ENCODE measurements at places on chromosomes 12 and 14.

GRCh38 chr12:104166465-104166864 lies 28.5 kb upstream of the NFYB start:
- peak; percentile 78 for DNase-seq

- DNase-seq, result no peak
Measured at GRCh38 chr12:130768120-130768519, 52.0 kb upstream of the RIMBP2 start.

DNA sequence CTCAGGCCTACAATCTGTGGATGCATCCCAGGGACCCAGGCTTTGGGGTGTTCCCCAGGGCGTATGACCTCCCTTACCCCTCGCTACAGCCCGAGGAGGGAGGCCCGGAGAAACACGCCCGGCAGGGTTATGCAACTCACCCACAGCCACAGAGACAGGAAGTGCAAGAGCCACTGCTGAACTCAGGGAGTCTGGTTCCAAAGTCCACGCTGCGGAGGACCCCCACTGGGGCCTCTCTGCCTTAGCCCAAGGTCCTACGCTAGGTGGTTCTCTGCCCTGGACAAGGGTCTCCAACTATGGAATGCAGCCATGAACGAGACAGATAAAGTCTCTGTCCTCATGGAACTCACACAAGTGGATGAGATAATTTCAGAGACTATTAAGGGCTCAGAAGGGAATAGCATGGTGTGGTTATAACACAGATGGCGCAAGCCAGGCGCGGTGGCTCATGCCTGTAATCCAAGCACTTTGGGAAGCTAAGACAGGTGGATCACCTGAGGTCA lies 11.3 kb downstream of the SCARB1 start:
- peak; percentile 16 for DNase-seq

- no peak for DNase-seq
Measured at GRCh38 chr12:117143008-117143532, 43.9 kb upstream of the TESC start.

Data from fibroblast of the aortic adventitia (primary cell).